ENCODE measurements at places on chromosomes 7 and 10.
A peak's percentile ranks its signal among the peaks of the same experiment; 100 is the strongest.

GRCh38 chr10:17644485-17644943 lies 563 bp downstream of the STAM start:
- peak; percentile 30 for DNase-seq

DNA sequence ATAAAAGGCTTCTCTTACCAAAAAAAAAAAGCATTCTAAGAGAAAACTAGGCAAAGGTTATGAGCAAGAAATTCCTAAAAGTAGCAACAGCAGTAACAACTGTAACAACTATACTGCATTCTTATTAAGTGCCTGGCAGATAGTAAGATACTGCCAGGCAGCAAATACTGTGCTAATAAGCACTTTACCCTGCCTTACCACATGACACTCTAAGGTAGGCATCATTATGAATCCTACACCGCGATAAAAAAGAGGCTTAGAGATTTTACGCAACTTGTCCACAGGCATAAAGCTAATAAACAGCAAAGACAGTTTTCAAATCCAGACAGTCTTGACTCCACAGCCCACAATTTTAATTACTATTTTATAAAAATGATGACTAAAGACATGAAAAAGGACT lies 83.2 kb downstream of the USP6NL start:
- no peak for DNase-seq

GRCh38 chr10:6721480-6721879 lies 141.4 kb upstream of the PRKCQ start:
- no peak for DNase-seq

DNA sequence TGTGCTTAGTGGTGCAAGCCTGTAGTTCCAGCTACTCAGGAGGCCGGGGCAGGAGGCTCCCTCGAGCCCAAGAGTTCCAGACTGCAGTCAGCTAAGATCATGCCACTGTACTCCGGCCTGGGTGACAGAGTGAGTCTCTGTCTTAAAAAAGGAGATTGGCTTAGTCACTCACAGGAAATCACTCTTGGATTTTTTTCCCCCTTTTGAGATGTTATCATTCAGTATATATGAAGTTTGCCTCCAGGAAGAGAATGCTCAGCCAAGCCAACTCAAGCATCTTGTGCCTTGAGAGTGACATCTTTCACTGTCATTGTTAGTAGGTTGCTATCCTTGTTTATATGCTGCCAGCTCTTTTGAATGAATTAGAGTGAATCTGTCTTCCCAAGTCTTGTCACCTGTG lies 28.0 kb downstream of the NIPSNAP2 start:
- DNase-seq, result no peak

- DNase-seq, result no peak
These were observed 79.4 kb upstream of the PRKCQ start for GRCh38 chr10:6659451-6659850.

- no peak for DNase-seq
These were observed 282.6 kb downstream of the AUTS2 start for GRCh38 chr7:69880840-69881239.

DNA sequence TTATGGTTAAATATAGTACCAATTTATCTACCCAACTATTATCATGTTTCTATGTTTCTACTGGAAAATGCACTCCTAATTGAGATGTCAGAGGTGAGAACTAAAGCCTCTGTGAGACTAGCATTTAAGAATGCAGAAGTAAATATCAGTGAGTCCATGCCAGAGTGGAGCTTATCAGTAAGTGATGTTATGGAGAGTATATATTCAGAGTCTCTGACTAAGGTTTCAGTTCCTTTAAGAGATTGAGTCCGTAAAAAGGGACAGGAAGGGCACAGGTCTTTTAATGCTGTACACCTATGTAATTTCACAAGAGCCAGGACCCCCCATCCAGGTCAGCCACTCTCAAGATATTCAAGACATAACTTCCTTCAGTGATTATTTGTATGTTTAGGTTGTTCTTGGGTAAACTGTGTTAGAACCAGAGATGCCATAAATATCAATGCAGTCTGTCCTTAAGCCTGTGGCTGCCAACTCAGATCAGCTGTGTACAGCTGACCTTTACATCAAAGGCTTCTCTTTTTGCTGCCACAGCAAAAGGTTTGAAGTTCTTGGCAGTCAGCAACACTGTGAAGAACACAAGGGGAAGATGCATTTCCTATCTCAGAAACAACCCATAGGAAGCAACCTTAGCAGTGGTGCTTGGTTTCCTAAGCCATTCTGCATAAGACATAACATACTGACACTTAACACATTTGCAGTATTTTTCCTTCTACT lies 244.8 kb downstream of the BICC1 start:
- DNase-seq, result no peak

DNA sequence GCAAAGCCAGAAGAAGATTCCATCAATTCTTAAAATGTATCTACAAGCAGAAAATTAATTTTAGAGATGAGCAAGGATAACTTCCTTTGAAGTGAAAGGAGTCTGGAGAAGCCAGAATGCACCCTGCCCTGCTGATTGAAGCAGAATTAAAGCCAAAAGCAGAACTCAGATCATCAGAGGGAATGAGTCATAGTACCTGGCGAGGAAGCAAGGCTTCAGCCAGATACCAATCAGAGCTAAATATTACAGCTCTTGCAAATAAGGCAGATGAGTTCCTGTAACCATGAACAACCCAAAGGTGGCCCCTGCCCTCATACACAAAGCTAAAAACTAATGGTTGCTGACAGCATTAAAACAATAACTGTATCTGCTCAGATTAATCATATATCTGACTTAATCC lies 10.4 kb downstream of the HTR7 start:
- DNase-seq, result no peak

DNA sequence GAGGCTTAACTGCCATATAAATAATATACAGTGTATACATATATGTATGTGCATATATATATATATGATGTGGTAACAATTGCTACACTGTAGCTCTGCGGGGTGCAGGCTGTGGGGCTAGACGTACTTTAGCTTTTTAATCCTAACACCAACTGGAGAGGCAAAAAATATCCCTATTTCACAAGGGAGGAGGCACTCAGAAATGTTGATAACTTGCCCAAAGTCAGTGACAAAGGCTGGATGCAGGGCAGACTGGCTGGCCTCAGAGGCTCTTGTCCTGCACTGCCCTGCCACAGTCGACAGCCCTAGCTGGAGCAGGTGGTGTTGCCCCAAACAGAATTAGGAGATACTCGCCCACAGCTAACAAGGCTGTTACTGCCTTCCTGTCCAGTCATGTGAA lies 1.5 kb upstream of the RELN start:
- no peak for DNase-seq

DNA sequence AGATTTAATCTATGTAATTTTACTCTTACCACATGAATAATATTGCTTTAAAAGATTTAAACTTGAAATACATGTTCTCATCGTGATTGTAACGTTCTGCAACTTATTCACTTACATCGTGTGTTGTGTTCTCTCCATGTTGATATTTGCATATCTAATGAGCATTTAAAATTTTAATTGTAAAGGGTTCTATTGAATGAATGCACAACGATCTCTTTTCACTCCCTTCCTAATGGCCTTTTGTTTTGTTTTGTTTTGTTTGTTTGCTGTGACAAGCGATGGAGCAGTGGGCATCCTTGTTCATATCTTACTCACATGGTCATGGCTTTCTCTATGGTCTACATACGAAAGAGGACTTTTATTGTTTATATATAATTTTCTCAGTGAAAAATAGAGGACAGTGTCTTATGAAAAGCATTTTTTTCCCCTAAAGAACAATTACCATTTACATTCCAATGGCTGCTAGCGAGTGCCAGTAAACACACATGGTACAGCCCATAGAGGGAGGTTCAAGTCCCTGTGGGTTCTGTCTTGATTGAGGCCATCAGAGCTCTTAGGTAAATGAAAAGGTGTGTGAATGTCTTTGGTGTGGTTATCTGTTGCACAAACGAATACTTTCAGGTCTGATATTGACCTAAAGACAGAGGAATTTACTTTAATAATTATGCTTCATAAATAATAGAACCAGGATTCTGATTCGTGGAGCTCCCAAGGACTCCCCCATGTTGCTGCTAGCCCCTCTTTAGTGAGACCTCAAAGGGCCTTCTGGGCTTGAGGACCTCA lies 32.4 kb downstream of the BTBD16 start:
- no peak for DNase-seq

DNA sequence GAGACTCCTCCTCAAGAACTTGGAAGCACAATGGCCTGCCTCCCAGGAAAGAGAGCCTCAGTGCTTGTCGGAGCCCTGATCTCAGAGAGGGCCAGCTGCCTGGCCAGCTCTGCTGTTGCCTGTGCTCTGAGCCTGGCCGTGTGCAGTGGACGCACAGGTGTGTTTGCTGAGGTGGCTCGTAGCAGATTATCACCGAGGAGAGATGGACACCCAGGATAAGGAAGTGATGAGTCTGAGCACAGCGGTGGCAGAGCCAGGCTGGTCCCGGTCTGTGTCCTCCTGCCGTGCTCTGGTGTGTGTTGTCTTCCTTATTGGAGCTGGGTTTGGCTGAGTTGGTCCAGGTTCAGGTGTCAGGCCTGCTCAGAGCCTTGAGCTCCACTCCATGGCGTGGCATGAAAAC lies 208.5 kb downstream of the EBF3 start:
- DNase-seq, result peak; percentile 3

DNA sequence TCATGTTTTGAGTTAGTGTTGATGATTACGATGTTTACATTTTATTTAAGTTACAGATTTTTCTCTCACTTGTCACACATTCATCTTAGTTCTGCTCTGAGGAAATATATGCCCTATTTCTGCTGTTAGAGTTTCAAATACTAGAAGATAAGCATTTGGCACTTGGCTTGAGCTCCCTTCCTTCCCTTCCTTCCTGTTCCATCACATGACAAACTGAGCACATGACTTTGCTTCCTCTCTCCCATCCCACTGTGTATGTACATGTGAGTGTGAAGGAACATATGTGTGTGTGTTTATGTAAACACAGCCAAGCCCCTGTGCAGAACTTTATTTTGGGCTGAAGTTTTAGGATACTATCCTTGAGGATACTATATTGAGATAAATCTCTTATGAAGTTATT lies 795.9 kb upstream of the IGFBP3 start:
- no peak for DNase-seq

DNA sequence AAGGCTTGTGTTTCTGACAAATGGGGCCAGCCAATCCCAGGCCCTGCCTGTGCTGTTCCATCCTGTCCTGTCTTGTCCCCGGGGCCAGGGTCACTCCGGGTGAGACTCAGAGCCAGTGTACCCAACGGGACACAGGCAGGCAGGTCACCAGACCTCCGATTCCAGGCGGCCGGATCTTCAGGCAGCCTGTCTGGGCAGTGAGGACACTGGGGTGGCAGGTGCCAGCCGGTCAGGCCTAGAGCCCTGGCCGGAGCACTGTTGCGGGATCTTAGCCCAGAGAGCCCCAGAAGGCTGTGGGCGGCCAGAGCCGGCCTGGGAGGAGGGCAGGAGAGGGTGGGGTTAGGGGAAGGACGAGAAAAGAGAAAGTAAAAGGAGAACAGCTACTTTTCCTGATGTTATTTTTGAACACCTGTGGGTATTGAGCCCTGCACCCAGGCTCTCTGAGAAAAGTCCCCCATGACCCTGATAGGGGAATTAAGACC lies 134.3 kb upstream of the TNRC18 start:
- no peak for DNase-seq

DNA sequence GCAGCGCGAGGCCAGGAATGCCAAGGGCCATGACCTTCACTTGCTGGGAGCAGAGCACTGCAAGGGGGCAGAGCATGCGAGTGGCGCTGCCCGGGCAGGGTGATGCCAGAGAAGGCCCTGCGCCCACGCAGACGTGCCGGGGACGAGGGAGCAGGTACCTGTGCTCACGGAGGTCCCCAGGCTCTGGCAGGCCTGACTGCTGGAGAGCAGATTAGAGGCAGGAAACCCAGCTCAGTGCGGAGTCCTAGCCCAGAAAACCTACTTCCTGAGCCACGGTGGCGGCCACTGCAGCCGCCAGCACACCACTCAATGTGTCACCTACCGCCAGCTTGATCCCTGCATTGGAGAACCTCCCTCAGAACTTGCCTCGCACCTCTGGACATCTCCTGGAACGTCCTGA lies 148.4 kb downstream of the MAD1L1 start:
- peak; percentile 27 for DNase-seq

- DNase-seq, result no peak
These were observed 79.2 kb upstream of the GNA12 start for GRCh38 chr7:2923291-2923781.

GRCh38 chr10:60848126-60848525 lies 69.8 kb downstream of the CDK1 start:
- DNase-seq, result no peak

GRCh38 chr10:31318382-31318853 lies 598 bp upstream of the ZEB1 start:
- DNase-seq, result peak; percentile 78

DNA sequence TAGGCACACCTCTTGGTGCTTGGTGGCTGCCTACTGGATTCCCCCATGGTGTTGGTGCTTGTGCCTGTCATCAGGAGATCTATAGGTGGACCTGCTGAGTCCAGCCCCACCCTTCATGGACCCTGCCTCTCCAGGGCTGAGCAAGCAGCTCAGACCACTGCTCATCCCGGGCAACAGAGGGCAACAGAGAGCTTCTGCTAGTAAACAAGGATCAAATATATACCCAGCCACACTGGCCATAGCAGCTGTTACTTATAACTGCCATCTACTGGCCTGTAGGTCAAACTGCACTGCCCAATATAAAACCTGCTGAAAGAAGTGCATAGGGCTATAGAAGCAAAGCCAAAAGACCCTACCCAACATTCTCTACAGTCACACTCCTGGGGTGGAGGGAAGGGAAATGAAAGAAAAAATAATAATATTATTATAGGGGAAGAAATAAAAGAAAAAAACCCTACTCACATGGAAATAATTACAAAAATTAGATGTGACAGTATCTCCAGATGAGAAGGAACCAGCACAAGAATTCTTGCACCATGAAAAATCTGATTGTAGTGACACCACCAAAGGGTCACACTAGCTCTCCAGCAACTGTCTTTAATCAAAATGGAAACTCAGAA lies 54.9 kb upstream of the ZNF800 start:
- peak; percentile 76 for DNase-seq

DNA sequence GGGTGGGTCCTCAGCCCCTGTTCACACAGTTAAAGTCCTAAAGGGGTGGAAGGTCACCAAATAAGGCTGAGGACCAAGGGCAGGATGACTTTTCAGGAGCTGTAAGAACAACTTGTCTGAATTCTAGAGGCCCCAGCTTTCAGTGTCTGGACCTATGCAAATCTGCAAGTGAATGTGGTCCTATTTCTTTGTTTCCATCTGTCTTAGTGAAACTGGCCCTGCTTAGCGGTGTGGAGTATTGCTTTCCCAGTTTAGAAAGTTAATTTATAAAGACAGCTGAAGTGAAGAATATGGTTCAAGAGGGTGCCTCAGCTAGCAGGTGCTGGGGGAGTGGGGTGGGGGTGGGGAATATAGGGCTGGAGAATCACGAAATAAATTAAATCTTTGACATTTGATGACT lies 40.1 kb downstream of the HHEX start:
- DNase-seq, result no peak

- peak; percentile 4 for DNase-seq
These were observed 18.8 kb upstream of the PDCD4 start for GRCh38 chr10:110852947-110853346.

DNA sequence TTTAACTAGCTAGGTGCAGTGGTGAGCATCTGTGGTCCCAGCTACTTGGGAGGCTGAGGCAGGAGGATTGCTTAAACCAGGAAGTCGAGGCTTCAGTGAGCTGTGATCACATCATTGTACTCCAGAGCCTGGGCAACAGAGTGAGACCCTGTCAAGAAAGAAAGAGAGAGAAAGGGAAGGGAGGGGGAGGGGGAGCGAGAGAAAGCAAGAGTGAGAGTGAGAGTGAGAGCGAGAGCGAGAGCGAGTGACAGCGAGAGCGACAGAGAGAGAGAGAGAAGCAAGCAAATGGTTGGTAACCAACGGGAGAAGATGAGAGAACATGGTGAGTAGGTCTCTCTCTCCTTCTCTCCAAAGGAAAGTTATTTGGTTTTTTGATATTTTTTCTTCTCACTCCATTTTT lies 69.8 kb upstream of the DGKI start:
- DNase-seq, result no peak

- DNase-seq, result no peak
These were observed 32.5 kb downstream of the NUB1 start for GRCh38 chr7:151374139-151374538.
